ENCODE measurements at places on chromosomes 7 and 10.

GRCh38 chr7:99594948-99595745, 2.9 kb upstream of the TMEM225B start:
- no peak for DNase-seq

DNA sequence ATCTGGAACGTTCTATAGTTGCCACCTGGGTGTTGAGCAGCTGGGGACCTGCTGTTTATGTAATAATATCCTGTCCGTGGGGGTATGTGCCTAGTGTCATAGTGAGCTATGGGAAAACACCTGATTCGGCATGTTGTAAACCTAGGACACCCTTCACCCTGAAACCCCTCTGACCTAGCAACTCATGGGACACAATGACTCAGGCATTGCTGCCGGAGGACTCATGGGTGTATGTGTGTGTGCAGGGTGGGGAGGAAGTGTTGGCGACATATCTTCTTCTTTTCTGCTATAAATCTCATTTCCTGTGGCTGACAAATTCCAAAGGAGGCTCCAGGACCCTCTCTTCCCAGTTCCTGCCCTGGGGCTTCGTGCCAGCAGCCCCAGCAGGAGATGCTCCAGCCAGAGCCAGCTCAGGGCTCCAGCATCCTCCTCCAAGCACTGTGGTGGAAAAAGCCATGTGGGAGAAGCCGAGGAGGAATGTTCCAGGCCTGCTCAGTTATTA, 77.0 kb upstream of the PODXL start:
- DNase-seq = no peak

DNA sequence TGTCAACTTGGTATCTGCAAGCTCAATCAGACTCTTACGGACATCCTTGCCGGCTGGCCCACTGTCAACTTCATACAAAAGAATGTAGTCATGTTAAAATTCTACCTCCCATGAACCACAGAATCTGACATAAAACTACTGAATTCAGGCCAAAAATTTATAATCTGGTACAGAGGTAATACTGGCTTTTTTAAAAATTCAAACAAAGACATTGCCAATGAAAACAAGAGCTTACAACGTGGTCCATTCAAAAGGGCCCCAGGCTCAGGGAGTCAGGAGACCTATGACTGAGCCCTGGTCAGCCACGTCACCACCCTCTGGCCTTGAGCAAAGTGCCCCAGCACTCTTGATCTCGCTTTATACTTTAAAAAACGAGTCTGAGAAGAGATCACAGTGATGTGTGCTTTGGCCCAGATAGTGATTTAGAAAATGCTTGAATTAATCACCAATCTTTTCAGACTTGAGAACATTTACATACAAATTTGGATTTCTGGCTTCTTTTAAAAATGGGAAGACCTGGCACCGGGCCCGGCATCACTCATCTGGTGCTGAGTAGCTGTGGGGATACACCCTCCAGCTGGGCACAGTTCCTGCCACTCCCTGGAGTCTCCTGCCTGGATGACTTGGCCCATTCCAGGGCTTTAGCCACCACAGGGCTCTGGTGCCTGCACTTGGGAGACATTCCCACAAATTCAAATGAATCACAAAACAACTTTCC, 94.1 kb downstream of the PIP4K2A start:
- no peak for DNase-seq

DNA sequence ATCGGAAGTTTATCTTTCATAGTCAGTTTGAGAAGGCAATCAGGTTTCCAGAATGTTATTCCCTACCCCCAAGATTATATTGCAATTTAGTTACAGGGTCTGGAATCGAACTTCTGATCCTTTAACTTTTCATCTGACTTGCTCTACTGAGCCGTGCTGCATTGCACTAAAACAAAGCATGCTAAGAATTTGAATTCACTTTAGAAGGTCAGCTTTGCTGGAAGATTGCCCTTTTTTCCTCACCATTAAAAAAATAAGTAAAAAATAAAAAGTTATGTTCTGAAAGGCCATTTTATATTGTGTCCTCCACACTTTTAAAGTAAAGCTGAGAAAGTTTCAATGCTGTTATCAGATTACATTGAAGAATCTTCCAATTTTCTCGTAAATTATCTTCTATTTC, 388.8 kb upstream of the PHF14 start:
- no peak for DNase-seq

DNA sequence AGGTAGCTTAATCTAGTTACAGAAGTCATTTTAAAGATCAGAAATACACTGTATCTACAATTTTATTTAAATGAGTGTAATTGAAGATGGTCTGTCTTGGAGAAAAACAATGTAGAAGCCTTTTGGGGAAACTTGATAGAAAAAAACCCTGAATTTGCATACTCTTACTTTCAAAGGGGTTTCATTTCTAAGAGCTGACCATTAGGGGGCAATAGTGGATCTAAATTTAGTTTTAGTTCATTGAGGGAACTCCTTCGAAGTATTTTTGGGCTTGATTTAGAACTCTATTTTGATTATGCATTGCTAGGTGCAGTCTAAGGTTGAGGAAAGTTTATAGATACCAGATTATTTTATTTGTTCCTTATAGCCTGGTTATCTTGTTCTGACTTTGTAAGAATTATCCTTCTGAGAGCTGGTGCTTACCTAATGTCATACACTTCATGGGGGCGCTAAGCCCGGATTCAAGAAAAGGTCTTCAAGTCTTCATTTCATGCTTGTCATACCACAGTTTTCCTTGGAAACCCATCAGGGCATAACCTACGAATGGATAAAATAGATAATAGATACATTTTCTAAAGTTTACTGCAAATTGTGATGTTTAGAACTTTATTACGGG, 69.1 kb upstream of the MXI1 start:
- no peak for DNase-seq

GRCh38 chr10:16996530-16996964, 133.1 kb downstream of the CUBN start:
- DNase-seq = no peak

DNA sequence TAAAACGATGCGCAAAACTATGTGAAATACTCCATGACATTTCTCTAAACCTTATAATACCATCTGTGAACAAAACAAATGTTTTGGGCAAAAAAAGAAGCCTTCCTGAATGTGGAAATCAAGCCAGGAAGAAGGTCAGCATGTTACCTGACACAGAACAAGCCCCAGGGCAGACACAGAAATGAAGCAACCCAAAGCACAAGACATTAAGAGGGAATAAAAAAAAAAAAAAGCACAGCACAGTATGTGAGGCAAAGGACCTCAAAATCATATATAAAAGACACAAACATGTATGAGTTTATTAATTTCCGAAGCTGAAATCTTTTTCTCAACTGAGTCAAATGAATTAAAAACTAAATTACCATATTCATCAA, 161.8 kb downstream of the SKIDA1 start:
- DNase-seq = no peak

DNA sequence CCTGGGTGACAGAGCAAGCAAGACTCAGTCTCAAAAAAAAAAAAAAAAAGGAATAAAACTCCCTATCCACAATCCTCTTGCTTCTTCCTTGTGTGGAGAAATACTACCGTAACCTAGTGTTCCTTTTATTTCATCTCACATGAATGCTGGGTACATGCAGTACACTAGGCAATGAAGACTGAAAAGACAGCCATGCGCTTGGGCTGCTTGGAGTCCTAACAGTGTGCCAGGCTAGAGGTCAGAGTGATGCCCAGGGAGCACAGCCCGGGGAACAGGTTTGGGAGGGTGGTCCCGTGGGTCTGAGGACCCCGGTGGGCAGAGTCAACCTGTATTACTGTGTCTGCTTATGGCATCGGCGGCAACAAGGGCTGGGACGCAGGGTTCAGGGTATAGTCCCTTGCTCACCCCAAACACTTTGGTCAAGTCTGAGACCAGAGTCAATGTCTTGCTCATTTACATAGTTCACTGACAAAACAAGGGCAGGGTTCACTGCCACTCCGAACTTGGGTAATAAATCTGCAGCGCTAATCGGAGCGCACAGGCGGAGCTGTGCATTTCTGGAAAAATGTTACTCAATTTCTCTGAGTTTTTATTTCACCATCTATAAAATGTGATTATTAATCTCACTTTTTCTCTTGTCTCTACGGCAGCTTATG, 118.0 kb downstream of the CLEC2L start:
- DNase-seq = no peak

- DNase-seq = no peak
Measured at GRCh38 chr7:102832674-102833073, 80.1 kb upstream of the LRRC17 start.

GRCh38 chr10:35040760-35041501, 49.2 kb downstream of the CUL2 start:
- no peak for DNase-seq

DNA sequence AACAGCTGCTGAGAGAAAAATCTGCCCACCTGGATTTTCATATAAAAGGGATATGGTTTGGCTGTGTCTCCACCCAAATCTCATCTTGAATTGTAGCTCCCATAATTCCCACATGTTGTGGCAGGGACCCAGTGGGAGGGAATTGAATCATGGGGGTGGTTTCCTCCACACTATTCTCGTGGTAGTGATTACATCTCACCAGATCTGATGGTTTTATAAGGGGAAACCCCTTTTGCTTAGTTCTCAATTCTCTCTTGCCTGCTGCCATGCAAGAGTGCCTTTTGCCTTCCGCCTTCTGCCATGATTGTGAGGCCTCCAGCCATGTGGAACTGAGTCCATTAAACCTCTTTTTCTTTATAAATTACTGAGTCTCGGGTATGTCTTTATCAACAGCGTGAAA, 20.8 kb upstream of the MKI67 start:
- DNase-seq = peak; percentile 33

- DNase-seq = peak; percentile 18
Measured at GRCh38 chr10:74586088-74586585, 240.3 kb upstream of the KAT6B start.

DNA sequence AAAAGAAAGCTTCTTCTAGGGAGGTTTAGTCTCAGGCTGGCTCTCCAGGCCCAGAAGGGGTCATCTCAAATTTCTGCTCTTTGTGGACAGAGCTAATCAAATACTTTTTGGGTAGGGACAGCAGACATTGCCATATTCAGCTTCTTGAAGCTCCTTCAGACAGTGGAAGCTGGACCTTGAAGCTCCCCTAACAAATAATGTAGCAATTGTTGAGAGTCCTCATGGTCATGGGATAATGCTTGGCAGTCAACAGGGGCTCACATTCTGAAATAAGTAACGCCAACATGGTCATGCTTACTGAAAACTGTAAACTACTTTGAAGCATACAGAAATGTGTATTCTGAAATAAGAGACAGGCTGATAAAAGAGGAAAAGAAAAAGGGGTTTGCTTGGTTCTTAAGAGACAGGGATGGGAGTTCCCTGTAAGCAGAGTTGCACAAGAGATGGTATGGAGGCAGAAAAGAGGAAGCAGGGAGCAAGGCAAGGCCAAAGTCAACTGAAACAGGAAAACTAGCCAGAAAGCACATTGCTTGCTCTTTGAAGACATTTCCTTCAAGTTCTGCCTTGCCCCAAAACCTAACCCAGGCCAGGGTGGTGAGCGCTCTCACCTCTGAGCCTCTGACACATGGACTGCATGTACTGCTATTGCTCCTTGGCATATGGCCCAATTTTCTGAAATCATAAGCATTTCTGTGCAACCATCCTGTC, 53.1 kb upstream of the KMT2E start:
- no peak for DNase-seq

DNA sequence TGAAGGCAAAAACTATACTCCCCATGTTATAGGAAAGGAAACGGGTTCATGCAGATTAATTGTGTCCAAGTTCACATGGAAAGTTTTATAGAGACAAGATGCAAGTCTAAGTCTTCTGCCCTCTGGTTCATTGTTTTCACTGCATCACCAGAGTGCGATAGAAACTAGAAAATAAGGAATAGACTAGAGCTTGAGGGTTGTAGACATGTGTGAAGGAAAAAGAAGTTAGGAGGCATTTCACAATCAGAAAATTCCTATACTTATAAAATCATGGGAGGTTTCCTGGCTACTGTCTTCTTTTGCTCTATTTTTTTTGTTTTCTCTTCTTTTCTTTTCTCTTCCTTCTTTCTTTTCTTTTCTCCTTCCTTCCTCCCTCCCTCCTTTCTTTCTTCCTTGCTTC, 329.8 kb downstream of the PLXDC2 start:
- no peak for DNase-seq

DNA sequence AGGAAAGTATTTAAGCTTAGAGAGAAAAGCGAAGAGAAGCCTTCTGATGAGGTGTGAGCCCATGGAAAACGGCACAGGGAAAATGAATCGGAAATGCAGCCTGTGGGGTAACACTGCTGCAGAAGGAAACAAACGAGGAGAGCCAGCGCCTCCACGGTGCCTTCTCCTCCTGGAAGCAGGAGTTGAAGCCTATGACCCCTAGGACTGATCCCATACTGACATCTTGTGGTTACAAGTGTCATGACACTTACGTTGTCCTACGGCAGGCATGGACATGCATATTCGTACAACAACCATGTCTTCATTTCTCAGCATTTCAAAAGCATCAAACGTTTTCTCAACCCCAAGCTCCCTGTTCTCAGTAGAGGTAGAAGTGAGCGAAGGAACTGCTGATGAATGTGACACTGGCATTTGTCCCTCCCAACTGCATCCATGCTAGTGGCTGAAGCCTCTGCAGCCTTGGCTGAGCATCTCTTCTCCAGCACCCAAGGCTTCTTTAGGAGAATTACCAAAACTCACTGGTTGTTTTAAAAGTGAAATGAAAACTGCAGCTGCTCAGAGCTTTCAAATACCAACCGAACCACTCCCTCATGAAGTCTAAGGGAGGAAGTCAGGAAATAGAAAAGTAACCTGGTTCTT, 160.2 kb downstream of the JAZF1 start:
- peak; percentile 32 for DNase-seq

- DNase-seq = no peak
Measured at GRCh38 chr7:134086998-134087735, 40.0 kb upstream of the LRGUK start.

DNA sequence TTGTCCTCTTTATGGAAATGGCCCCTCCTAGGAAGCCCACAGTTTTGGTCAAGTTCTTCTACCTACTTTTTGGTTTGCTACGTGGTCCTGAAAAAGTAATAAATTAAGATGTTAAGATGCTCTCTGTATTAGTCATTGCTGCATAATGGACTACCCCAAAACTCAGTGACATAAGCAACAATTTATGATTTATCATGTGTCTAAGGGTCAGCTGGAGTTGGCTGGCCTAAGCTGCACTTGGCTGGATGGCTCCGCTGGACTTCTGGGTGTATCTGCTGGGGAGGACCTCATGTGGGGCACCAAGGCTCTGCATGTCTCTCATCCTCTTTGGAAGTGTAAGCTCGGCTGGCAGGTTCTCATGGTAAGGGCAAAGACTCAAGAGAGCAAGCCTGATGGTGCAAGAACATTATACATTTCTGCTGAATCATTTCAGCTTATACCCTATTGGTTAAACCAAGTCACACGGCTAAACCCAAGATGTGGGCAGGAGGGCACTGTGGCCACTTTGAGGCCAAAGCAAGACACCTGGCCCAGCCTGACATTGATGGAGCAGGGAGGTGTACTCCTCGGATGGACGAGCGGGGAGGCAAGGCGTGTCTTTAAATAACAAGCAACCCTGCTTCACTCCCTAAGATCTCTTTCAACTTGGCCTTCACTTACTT, 47.7 kb downstream of the TBXAS1 start:
- DNase-seq = no peak
